Pancreas (tissue), 10 donors: ENCODE measurements at places on chromosomes 5 and 9.

GRCh38 chr5:2746561-2747032 lies 4.9 kb downstream of the IRX2 start:
- no peak for DNase-seq

- no peak for DNase-seq
Observed at GRCh38 chr5:113246361-113246870, 188.4 kb downstream of the TSSK1B start.

GRCh38 chr9:124580186-124580585 lies 73.0 kb upstream of the NR5A1 start:
- no peak for DNase-seq

DNA sequence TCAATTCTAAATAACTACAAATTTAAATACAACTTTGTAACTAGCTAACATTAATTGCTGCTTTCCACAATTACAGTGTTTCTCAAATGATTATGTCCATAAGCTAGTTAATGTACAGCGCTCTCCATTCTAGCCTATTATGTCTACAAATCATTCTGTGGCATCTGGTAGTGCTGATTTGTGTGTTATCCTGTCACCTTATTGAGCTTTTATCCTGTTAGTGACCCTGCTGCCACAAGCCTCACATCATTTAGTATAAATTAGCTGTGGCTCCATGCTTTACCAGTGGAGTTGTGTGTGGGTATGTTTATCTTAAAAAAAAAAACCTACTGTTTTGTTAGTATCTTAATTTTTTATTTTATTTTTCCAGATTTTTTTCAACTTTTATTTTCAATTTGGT lies 112.6 kb upstream of the PJA2 start:
- no peak for DNase-seq

- DNase-seq, result no peak
Observed at GRCh38 chr5:116078199-116078598, 6.6 kb upstream of the COMMD10 start.

DNA sequence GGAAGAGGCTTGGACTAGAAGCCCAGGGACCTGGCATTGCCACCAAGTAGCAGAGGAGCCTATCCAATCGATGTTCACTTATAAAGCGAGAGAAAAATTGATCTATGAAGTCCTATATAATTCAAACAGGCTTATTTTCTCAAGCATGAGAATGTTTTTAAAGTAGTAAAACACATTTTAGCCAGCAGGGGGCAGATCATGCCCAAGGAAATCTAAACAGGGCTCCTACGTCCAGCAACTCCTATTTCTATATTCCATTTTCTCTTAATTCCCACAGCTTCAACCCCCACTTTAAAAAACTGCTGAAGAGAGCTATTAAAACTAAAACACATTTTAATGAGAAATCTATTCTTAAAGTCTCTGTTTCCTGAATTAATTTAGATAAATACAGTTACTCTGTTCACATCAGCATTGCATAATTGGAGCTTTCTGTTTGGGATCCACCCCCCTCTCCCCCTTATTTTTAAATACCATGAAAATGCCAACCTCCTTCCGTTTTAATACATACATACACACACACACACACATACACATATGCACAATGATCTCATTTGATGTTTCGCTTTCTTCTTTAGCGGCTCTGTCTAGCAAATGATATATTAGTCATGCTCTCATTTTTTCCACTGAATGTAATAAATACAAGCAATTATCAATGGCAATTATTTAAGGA lies 144.9 kb downstream of the MYO10 start:
- peak; percentile 29 for DNase-seq

- no peak for DNase-seq
Observed at GRCh38 chr9:89471390-89471789, 26.5 kb downstream of the SEMA4D start.

- no peak for DNase-seq
Observed at GRCh38 chr5:79050498-79050897, 19.0 kb downstream of the DMGDH start.

- no peak for DNase-seq
Observed at GRCh38 chr5:173242675-173243121, 7.7 kb upstream of the NKX2-5 start.

- no peak for DNase-seq
Observed at GRCh38 chr9:137879052-137879451, 1.5 kb downstream of the CACNA1B start.

- DNase-seq, result no peak
Observed at GRCh38 chr9:128093011-128093410, 25.0 kb downstream of the SLC25A25 start.

DNA sequence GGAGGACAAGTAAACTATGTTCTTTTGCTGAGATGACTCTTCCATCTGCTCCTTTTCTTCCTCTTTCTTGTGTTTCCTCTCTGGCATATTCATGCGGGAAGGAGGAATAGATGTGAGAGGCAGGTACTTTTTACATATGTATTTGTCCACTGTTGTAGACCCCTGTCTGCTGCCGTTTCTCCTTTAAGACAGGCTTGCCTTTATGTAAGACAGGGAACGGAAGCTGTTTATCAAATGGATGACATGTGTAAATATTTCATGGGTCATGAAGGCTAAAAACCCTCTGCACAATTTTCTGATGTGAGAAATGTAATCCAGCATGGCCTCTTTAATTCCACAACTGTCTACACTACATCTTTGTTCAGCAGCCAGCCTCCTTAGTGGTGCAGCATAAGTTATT lies 1525.5 kb upstream of the NUDT12 start:
- DNase-seq, result no peak

- no peak for DNase-seq
Observed at GRCh38 chr9:90948156-90948555, 146.5 kb downstream of the SYK start.

DNA sequence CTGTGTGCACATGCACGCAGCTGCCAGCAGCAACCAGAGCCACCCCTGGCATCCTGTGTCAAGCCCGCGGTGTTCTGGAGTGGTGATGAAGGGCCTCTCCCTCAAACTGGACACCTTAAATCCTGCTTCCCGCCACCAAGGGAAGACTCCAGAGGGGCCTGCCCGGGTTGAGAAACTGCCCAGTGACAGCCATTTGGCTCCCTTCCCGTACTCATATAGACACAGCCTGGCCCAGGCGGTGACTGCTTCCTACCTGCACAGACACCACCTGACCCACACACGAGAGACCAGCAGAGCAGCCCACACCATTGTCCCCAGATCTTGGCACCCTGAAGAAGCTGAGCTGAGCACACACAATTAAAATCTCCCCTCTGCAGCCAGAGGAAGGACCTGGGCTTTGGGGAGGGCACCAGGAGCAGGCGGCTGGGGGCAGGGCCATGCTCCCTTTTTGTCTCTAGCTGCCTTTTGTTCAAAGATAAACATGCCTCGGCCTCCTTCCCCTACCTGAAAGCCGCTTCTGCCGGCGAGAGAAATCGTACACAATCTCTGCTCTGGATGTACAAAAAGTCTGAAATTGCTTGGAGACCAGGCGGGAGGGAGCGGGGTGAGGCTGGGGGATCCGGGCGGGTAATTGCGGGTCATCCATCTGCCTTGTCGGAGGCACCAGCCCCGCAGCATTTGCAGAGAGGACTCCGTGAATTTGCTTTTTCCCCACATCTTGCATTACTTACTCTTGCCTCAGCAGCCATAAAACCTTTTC lies 78.4 kb downstream of the TSPAN17 start:
- no peak for DNase-seq

GRCh38 chr5:95634081-95634480 lies 12.5 kb upstream of the RFESD start:
- DNase-seq, result no peak

GRCh38 chr5:157449011-157449723 lies 10.8 kb upstream of the NIPAL4 start:
- DNase-seq, result no peak

DNA sequence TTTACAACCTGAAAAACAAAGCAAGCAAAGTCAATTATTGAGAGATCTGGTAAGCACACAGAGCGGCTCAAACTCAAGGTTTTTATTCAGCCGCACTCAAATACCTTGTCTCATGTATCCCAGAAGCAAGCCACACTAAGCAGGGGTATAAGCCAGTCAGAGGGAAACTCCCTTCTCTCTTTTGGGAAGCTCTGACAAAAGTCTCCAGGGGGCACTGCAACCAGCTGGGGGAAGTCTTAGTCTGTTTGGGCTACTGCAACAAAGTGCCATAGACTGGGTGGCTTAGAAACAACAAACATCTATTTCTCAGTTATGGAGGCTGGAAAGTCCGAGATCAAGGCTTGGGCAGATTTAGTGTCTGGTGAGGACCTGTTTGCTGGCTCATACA lies 246.0 kb downstream of the ENC1 start:
- no peak for DNase-seq

DNA sequence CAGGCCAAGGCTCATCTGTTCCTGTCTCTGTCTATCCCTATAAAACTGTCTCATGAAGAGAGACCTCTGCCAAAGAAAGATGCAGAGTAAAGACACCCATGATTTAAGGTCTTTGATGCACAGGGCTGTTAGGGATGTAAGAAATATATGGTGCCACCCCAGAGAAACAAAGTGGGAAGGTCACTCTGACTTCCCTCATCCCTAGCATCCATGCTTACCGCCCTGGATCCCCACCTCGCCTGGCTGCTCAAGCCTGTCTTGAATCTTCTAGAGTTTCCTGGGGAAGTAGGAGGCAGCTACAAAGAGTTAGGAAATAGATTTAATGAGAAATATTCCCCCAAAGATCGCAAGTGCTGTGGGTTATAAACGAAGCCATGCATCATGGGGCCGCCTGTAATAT lies 349.2 kb downstream of the SLIT3 start:
- DNase-seq, result no peak

- peak; percentile 54 for DNase-seq
Observed at GRCh38 chr5:88660947-88661805, 221.8 kb downstream of the MEF2C start.

DNA sequence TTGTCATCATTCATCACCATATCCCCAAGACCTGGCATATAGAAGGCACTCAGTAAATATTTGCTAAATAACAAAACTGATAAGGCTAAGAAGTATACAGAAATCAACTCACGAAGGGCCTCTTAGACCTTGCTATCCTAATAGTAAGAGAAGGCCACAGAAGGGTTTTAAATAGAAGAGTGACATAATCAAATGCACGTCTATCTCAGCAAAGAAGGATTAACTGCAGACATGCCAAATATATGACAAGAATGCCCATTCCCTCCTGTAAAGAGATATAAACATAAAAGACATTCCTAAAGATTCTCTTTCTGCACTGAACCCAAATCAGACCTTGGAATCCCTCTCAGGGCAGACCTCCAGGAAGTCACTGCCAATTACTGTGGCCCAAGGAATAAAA lies 34.1 kb downstream of the ECPAS start:
- no peak for DNase-seq

GRCh38 chr9:2012347-2012746 lies 2.8 kb upstream of the SMARCA2 start:
- no peak for DNase-seq

DNA sequence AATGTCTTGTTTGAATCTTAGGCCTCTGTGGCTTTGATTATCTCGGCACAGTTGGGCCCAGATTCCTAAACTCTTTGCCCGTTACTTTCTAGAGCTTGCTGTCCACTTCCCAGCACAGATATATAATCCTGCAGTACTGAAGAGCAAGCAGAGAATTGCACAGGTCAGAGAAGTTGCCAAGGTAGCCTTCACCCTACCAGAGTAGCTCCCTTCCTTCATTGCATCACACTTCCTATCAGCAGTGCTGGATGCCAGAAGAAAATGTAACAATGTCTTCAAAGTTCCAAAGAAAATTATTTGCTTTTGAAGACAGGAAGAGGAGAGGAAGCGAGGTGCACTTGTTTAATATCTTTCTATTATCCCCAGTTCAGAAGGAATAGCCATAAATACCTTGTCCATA lies 38.1 kb upstream of the SPATA31D4 start:
- DNase-seq, result no peak

- no peak for DNase-seq
Observed at GRCh38 chr5:8727396-8727795, 818.5 kb downstream of the SEMA5A start.

- DNase-seq, result no peak
Observed at GRCh38 chr9:33434317-33435105, 12.9 kb downstream of the AQP3 start.

- DNase-seq, result peak; percentile 89
Observed at GRCh38 chr5:55232985-55233928, at the start of gene CCNO. CCNO (minus strand) TSS chr5:55233608; CDS start chr5:55233523, 85 bp downstream.

DNA sequence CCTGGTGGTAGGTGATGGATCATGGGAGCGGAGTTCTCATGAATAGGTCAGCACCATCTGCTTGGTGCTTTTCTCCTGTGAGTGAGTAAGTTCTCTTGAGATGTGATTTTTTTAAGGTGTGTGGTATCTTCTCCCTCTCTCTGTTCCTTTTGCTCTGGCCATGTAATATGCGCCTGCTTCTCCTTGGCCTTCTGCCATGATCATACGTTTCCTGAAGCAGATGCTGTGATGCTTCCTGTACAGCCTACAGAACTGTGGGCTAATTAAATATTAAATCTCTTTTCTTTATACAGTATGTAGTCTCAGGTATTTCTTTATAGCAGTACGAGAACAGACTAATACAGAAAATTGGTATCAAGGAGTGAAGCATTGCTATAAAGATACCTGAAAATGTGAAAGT lies 36.4 kb downstream of the UNC13B start:
- no peak for DNase-seq

DNA sequence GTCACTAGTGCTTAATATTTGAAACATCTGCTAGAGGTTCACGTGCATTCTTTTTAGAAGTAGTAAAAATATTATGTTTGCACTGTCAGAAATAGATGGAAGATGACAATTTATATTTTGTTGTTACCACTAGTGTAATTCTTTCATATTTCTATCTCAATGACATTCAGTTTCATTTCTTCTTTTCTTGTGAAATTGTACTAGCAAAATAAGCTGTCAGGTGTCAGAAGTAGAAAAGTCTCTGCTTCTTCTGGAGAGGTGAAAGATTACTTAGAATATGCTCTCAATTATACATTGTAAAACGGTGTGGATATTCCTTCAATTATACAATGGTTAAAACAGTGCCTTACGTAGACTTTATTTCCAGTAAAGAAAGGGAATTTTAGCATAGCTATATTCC lies 395.4 kb downstream of the CSNK1G3 start:
- DNase-seq, result no peak

DNA sequence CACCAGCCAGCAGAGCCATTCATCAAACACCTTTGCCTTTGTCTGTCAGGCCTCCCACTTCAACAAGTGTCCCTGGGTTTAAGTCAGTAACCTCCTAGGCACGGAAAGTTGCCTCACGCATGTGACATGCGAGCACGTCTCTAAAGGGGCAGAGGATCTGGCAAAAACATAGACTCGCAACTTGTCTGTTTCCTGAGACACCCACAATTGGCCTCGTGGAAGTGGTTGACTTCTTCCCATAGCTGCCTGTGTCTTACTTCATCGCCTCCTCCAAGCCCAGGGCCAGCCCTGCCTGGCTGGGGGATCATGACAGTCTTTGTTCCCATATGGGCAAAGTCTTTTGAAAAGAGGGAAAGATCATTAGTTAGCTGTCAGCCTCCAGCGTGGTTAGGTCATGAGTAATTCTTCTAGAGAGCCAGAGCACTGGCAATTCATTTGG lies 35.5 kb upstream of the GLRX start:
- peak; percentile 62 for DNase-seq

DNA sequence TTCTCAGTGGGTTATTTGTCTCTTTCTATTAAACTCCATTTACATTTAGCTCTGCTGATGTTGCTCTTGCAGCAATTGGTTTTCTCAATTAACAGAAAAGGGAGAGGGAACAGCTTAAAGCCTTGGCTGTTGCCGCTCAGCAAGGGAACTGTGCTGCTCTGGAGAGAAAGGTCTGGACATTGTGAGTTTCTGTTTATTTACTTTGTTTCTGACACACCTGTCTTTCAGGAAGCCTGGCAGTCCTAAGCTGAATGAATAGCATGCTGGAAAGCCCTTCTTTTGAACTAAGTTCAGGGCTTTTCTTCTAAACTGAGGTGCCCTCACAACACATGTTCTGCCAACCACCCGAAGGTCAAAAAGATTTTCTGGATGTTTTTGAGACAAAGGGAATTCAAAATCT lies 491.9 kb downstream of the PDE4D start:
- DNase-seq, result no peak

- no peak for DNase-seq
Observed at GRCh38 chr5:59361454-59361853, 532.1 kb downstream of the PDE4D start.
